ENCODE measurements at places on chromosomes 11 and 22.

- no peak for DNase-seq
Measured at GRCh38 chr11:134334796-134335571, 3.2 kb downstream of the GLB1L2 start.

GRCh38 chr11:22510741-22511140 is 114.9 kb downstream of the FANCF start:
- DNase-seq: no peak

DNA sequence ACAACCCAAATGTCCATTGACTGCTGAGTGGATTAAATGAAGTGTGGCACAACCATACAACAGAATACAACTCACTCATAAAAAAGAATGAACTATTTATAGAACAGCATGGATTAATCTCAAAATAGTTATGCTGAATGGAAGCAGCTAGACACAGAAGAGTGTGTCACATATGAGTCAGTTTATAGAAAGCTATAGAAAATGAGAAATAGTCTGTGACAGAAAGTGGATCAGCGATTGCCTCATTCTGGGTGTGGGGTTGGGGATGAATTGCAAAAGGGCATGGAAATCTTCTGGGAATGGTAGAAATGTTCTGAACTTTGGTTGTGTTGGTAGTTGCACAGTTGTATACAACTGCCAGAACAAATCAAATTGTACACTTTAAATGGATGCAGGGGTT is 37.4 kb downstream of the PRR5L start:
- no peak for DNase-seq

DNA sequence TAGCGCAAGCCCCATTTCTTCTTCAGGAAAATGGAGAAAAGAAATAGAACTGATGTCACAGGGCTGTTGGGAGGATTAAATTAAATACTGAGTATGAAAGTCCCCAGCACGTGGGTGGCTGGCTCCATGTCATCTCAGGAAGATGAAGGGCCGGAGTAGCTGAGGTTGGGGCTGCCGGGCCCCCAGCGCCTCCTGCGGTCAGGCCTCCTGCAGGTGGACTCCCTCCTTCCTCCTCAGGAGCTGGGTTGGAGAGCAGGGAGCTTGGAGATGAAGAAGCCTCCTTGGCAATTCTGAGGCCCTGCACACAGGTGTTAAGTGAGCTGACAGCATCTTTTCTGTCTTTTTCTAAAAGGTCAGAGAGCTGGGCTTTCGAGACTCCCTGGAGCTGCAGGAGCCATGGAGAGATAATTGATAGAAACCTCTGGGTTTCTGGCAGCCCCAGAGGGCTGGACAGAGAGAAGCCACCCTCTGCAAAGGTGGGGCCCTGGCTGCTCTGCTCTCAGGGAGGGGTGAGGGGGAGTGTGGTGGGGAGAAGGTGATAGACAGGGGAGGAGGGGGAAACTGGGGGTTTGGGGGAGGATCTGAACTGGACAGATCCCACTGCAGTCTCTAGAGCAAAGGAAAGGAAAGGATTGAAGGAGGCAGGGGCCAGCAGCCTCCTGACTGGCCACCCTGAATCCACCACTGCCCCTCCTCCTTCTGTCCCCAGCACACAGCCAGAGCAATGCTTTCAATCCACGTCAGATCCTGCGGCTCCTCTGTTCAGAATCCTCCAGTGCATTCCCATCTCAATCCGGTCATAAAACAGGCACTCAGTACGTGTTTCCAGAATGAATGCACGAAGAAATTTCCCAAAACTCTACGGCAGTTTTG is 210.8 kb downstream of the CEP164 start:
- DNase-seq: no peak

- DNase-seq: no peak
Measured at GRCh38 chr11:71191201-71191600, 61.2 kb downstream of the SHANK2 start.

GRCh38 chr11:122205036-122205435 is 89.0 kb upstream of the BLID start:
- no peak for DNase-seq

- DNase-seq: no peak
Measured at GRCh38 chr11:94972700-94973098, 657 bp downstream of the CWC15 start.

GRCh38 chr11:126124231-126124661 is 61.6 kb upstream of the CDON start:
- DNase-seq: no peak

GRCh38 chr11:101909087-101909486 is 5.7 kb upstream of the CEP126 start:
- no peak for DNase-seq

GRCh38 chr22:45640291-45640940 is 31.2 kb upstream of the ATXN10 start:
- DNase-seq: no peak

DNA sequence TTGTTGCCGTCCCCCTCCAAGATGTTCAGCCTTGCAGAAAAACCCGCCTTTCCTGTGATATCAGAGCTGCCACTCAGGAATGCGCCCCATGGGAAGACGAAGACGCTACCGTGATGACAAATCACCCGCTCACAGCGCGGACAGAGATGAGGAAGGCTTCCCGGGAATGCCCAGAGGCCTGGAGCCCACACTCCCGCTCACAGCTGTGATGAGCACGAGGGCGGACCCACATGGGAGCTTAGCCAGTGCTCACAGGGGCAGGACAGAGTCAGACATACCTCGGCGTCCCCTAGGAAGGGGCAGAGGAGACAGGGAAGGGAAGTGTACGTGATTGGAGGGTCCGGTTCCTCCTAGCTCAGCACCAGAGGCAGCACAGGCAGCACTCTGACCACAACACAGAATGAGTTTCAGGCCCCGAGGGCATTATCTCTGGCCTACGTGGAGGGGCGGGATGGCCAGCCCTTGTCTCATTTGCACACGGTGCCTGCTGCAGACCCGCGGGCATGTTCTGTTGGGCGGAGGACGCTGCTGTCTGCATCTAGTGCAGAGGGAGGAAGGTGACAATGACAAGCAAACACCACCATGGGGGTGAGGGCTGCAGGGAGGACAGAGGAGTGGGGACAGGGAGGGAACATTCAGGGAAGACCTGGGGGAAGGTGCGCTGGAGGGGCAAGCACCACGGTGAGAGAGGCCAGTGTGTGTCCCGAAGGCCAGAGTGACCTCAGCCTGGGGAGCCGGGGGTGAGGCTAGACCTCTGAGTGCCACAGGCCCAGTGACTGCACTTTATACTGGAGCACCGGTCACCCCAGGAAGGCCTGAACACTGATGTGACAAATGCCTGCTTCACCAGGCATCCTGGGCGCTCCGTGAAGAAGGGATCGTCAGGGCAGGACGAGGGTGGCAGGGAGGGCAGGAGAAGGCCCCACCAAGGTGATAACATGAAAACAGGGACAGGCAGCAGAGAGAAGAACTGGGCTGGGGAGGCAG is 79.6 kb downstream of the CELSR1 start:
- no peak for DNase-seq

DNA sequence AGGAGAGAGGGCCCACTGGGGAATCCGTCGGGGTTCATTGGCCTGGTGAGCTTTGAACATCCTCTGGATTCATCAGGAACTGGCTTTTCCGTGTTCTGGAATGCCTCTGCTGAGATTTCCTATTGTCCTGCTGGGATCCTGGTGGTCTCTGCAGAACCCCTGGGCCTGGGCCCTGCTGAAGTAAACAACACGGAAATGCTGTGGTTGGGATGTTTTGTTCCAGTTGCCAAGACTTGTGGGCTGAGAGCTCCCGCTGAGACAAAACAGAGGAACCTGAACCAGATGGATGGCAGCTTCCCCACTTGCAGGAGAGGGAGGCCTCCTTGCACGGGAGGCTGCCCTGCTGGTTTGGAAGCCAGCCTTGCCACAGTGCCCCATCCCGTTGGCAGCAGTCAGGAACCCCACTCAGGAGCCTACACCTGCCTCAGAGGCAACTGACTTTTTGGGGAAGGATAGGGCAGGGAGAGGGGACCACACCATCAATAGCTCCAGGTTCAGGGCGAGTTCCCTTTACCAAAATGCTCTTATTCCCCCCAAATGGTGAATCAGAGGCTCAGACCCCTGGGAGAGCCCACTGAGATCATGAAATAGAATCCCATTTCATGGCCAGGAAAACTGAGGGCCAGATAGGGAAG is 60.7 kb downstream of the LRRC32 start:
- DNase-seq: peak; percentile 24

DNA sequence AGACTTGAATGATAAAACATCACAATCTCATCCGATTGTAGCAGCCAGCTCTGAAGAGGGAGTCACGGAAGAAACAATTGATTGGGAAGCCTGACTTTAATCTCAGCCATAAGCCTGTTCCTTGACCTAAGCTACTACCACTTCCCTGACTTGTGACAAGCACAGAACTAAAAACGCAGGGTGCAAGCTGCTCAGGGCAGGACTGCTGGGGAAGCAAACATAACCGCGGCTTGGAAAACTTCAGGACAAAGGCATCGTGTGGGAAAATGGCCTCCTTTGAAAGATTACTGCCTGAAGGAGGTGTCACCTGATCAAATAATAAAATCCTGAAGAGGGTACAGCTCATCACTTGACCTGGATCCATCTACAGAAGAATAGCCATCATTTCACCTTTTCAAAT is 595.3 kb upstream of the CADM1 start:
- no peak for DNase-seq

DNA sequence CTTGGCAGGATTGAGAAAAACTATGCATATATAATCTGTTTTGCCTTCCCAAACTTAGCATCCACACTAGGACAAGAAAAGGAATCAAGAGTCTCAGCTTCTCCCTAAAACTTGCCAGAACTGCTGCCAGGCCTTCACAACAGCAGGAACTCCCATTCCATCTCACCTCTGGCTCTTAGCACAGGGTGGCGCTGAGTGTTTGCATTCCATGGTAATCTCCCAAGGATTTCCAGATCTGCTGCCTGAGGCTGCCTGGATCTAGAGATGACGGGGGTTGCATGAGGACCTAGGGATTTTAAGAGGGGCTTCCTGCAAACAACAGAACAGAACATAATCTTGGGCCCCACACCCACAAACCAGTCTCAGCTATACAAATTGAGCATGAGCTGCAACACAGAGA is 87.1 kb upstream of the OPCML start:
- DNase-seq: no peak

GRCh38 chr11:84264066-84264465 is 977.9 kb upstream of the CCDC90B start:
- no peak for DNase-seq

DNA sequence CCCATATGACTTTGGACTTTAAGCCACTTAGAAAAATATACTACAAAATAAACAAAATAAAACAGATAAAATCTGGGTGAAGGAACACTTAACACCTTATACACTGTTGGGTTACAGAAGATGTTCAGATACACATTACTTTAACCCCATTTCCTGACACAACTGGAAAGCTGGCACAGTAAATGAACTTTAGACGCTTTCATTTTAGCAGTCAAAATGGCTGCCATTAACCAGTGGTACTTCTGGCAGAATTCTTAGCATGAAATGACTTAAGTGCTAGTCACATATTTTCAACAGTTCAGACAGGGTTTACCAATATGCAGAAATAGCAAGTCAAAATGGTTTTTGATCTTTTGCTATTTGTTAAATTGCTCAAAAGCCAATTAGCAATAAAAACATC is 37.9 kb downstream of the PIK3C2A start:
- DNase-seq: no peak

DNA sequence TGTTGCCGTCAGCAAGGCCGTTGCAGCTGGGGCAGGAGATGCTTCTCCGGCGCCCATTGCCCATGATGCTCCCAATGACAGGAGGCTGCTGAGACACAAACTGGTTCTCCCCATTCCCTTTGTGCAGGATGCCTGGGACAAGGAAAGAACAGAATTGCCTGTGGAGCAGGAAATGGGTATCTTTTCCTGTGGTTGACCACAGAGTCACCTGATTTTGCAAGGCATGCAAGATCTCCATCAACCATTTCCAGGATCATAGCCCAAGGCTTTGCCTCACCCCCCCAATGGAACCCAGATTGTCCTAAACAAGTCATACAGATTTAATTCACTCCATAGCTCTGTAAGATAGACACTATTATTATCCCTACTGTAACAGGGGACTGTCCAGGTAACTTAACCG is 148.1 kb upstream of the NARS2 start:
- no peak for DNase-seq

DNA sequence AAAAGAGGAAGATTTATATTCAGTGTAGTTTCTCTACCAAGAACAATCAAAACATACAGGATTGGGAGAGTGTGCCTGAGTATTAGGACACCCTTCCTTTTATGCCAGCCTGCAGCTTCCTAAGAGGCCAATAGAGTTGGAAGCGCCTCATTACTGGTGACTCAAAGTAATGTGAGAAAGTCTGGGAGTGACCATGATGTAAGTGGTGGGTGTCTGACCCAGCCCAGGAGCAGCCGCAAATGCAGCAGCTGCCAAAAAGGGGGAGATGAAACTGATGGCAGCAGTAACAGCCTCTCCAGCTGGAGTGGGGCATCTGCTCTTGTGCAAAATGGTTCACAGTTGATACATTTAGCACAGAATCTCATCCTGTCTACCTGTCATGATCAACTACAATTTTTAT is 62.0 kb downstream of the ZNF280B start:
- DNase-seq: no peak

GRCh38 chr11:123510579-123510905 is 80.5 kb downstream of the GRAMD1B start:
- DNase-seq: no peak

GRCh38 chr22:22045571-22046335 is 63.2 kb upstream of the TOP3B start:
- DNase-seq: peak; percentile 58

DNA sequence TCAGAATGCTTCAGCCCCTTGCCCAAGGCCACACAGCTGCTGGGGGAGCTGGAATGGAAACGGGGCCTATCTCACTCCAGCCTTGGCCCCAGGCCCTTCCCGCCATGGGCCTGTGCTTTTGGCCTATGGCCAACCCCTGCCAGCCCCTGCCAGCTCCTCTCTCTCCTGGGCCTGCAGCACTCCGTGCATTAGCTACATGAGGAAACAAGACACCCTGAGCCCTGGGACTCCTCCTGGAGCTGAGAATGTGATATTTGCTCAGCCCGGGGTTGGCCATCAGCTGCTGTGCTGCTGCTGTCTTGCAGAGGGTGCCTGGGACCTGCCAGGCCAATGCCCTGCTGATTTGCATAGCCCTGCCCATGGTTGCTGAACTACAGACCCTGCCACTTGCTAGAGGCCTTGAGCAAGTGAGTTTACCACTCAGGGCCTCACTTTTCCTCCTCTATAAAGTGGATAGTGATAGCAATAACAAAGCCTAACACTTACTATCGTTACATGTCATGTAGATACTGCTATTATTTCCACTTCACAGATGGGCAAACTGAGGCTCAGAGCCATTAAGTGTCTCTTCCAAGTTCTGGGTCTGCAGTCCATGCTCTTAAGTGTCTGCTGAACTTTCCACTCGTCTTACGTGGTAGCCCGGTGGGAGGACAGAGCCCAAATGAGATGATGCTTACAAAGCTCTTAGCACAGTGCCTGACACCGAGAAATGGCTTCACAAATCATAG is 99.6 kb downstream of the KIAA1671 start:
- DNase-seq: no peak

DNA sequence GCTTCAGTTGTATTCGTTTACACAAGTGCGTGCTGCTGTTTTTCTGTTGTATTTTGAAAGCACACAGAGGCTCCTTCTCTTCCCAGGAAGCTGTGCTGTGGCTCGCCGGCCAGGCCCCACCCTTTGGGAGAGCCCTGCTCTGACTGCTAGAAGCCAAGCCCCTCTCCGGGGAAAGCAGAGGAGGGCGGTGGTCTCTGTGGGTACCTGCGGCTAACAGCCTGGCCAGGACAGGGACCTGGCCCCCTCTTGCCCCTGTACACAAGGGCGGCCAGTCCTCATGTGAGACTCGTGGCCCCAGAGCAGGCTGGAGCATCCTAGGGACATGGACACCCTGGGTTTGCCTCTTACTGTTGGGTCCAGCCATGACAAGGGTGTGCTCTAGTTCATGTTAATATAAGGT is 14.8 kb downstream of the MOB2 start:
- DNase-seq: no peak

GRCh38 chr11:119907122-119907851 is 178.3 kb upstream of the NECTIN1 start:
- DNase-seq: no peak
